ENCODE measurements at places on chromosomes 12 and 14.

DNA sequence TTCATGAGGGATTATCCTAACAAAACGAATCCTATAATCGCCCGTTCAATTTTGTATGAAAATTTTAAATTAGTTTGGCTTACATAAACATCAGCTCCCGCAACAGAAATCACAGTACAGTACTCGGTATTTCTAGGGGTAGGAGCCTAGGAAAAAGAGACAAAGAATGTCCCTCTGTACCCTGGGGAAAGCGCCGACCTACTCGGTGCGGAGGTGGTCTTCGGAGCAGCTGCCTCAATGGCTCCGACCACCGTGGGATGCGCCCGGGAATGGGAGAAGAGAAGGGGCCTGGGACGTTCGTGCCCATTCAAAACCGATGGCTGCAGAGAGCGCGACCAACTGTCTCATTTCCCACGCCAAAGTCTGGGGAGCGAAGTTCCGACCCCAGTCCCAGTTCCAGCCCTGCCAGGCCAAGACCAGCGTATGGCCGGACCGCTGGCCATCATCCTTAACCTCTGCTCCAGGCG is 618 bp downstream of the GNPNAT1 start:
- DNase-seq: no peak

- no peak for DNase-seq
Observed at GRCh38 chr12:28893856-28894255, 255.2 kb upstream of the FAR2 start.

DNA sequence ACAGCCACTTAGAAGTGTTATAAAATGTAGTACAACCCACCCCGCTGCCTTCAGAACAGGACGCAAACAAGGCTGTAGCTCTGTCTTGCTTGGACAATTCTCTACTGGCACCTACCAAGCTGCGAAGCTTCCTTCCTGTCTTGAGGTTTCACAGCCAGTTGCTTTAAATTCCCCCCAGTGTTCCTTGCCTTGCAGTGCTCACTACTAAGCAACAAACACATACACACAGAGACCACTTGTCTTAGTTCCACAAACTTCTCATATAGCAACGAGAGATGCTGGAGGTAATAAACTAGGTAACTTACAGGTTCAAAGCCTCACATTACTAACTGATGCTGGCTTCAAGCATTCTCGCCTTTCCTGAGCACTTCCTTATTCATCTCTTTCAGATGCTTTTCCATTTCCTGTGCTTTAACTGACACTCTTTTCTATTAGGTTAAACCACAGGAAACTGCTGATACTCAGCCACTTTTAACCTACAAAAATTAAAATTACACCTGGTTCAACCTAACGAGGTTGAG is 91.5 kb upstream of the PTGDR start:
- no peak for DNase-seq

- peak; percentile 63 for DNase-seq
Observed at GRCh38 chr14:54329082-54329695, 67.6 kb upstream of the CDKN3 start.

- peak; percentile 29 for DNase-seq
Observed at GRCh38 chr12:113097716-113098440, 37.7 kb downstream of the RASAL1 start.

DNA sequence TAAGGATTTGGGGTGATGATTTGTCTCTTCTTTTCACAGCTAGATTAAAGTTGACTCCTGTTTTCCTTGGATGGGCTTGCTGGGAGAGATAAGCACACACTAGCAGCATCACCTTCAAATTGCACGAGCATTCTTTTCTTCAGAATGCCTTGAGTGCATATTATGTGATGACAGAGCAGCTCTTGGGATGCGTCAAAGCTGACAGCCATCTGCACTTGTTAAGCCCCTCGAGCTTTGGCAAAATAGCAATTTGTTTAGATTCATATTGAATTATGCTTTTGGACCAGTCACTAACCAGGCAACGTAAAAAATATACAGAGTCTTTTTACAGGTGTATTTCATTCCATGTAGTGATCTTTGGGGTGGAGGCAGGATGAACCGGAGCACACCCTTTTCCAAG is 407.0 kb downstream of the FUT8 start:
- DNase-seq: no peak

GRCh38 chr12:130117233-130117632 is 45.0 kb upstream of the FZD10 start:
- DNase-seq: no peak

DNA sequence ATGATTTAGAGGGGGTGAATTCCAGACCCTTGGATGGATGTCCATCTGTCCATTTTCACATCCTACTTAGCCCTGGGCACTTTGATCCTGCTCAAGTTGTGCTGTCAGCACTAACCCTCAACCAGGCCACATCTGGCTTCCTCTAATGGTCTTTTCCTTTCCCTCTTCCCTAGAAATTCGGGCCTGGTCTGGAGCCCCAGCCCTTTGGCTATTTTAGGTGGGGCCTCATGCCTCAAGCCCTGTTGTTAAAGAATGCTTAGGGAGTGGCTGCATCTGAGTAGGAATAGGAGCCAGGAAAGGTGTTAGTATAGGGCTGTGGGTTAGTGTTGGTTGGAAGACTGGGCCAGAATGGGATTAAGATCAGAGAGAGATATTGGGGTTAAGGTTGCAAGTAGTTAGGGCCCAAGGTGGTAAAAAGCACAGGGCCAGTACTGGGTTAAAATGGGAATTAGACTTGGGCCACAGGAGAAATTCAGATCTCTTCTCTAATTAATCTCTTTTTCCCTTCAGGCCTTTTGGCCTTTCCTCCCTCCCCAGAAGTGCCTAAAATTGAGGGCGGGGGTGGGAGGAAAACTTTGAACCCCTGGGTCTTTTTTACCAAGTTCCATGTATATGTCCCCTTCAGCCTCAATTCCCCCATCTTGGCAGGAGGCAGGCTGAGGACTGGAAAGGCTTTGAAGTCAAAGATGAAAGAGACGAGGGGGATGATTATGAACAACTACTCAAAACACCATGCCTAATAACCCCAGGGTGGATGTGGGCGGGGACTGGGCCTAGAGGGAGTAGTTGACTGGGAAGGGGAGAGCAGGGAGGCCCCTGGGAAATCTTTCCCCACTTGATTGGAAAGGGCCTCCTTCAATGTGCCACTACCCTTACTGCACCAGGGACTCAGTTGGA is 4.0 kb upstream of the ZNF385A start:
- DNase-seq: no peak

DNA sequence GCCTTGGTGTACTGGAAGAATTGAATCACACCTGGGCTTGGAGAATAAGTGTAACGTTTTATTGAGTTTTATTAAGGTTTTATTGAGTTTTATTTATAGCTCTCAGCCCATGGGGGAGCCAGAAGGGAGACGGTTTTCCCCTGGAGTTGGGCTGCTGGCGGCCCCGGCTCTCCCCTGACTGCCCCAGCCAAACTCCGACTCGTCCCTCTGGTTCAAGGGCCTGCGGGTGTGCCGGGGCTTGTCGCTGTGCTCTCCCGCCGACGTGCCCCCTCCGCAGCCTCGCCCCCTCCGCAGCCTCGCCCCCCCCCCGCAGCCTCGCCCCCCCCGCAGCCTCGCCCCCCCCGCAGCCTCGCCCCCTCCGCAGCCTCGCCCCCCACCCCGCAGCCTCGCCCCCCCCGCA is 326.1 kb upstream of the RTL1 start:
- no peak for DNase-seq

GRCh38 chr12:58395056-58395455 is 453.7 kb downstream of the ATP23 start:
- DNase-seq: no peak

- DNase-seq: no peak
Observed at GRCh38 chr12:79938843-79939242, 3.9 kb upstream of the PPP1R12A start.

DNA sequence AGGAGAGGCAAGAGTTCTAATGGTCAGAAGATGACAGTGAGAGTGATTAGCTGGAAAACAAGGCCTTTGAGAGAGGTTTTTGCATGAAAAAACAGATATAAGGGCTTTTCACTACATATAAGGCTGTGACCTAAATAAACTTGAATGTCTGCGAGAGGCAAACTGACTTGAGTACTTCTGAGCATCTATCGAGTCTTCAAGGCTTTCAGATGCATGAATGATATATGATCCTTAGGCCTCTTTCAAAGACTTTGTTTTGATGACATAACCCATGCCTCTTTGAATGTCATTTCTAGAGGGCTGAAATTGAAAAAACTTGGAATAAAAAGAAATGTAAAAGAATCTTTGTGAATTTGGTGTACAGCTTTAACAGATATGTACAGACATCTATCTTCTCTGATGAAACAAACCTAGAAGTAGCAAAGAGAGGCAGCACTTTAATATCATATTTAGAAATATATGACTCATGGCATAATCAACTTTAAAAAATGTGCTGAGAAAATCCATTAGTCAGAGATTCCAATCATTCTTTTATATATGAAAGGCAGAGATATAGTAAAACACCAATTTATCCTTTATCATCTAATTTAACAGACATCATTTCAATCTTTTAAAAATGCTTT is 72.6 kb downstream of the PPM1H start:
- DNase-seq: peak; percentile 64

GRCh38 chr12:69658203-69658602 is 40.9 kb downstream of the BEST3 start:
- peak; percentile 30 for DNase-seq

DNA sequence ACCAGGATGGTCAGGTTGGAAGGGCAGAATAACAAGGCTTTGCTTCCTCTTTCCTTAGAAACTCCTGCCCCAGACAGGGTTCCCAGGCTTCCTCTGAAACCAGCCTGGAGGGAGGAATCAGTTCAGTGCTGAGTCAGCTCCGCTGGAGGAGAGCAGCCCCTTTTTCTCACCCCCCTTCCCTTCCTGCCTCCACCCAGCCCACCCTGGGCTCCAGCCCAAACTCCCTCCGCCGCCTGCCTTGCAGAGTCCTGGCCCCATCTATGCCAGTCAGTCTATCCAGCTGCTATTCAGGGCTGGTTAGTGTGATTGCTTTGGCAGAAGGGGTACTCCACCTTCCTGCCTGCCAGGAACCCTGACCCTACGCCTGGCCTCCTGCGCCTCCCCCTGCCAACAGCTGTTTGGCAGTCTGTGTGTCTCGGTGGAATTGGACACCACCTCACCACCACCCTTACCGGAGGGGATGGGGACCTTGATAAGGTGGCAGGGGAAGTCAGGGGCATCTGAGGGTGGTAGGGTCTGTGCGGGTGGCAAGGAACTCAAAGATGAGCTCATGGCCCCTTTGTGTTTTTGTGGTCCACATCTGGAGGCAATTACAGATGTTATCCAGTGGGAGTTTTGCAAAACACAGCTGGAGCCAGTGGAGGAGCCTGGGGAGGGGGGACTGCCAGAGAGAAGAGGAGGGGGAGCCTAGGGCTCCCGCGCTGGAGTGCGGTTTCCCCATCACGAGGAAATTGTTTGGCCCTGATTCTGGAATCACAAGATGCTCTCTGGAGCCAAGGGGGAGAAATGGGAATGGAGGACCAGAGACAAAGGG is 12.2 kb downstream of the MMP14 start:
- peak; percentile 33 for DNase-seq

DNA sequence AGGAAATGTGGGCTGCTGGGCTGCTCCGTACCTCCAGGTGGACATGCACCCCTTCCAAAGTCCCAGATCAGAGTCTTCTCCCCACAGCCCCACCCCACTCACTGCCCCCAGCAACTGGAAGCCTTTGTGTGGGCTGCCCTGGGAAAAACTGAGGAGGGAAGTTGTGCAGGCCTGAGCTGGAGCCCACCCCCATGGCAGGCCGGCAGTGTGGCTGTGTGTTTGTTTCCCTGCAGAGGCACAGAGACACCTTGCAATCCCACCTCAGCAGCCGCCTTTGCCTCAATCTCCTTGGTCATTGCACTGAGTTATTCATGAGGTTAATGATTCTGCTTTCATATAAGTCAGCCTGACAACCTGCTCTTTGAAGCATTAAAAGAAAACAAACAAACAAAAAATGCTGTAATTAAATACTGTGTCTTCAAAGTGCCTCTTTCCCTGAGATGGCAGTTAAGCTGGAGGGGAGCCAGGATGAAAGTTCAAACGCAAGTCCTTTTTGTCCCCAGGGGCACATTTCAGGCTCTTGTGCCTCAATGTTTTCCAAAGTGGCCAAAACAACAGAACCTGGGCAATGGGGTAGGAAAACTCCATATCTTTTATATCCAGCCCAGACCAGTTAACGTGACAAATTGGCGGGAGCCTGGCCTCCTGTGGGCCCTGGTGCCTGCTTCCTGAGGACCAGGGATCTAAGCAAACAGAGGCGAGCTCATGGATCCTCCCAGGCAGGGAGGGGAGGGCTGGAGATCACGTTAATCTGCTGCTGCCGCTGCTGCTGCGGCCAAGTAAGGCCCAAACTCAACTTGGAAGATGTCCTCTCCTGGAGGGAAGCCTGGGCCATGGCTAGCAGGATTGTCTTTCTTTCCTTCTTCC is 51.9 kb upstream of the TSPAN11 start:
- DNase-seq: no peak

- peak; percentile 24 for DNase-seq
Observed at GRCh38 chr12:52821826-52822660, 8.1 kb upstream of the KRT4 start.

DNA sequence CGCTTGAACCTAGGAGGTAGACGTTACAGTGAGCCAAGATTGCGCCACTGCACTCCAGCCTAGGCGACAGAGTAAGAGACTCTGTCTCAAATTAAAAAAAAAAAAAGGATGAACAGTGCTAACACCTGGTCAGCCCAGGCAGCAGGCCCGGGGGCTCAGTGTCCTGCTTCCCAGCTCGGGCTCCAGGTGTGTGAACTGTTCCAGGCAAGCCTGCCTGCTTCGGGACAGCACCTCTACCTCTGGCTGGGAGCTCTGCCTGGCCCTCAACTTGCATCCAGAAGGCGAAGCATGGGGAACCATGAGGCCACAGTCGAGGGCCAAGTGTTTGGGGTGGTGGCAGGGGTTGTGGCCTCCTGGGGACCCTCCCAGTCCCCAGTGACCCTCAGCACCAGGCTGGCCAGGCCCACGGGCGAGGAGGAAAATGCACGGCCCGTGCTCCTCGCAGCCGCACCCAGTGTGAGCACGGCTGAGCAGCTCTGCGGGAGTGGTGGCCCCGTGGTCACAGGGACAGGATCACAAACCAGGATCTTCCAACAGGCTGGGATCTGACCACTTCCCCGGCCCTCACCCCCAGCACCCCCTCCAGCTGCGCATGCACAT is 15.5 kb downstream of the CDCA4 start:
- no peak for DNase-seq

GRCh38 chr14:32698831-32699230 is 239.8 kb upstream of the NPAS3 start:
- DNase-seq: no peak

GRCh38 chr12:48119834-48120195 is 651 bp downstream of the PFKM start:
- peak; percentile 34 for DNase-seq

DNA sequence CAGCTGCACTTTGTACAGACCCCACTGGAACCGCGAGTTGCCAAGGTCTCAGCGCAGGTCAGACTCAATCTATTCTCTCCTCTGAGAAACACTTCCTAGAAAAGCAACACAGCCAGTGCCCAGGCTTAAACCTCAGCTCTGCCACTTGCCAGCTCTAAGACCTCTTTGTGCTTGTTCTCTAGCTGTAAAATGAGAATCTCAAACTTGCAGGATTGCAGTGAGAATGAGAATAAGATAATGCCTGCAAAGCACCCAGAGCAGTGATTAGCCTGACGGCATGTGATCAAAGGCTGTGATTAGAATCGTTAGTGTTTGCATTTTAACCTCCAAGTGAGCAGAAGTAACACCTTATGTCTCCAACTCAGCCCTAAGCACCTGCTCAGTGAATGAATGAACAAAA is 21.3 kb downstream of the ANO2 start:
- DNase-seq: no peak

GRCh38 chr14:31411218-31411727 is 9.1 kb downstream of the HEATR5A start:
- DNase-seq: no peak

All from RWPE1 (cell line).